Activated T-helper 1 cell treated with anti-CD3 and anti-CD28 coated beads, Interleukin-2, amount 50 U/mL, for 16 hours (primary cell): ENCODE measurements at places on chromosomes 2 and 18.

DNA sequence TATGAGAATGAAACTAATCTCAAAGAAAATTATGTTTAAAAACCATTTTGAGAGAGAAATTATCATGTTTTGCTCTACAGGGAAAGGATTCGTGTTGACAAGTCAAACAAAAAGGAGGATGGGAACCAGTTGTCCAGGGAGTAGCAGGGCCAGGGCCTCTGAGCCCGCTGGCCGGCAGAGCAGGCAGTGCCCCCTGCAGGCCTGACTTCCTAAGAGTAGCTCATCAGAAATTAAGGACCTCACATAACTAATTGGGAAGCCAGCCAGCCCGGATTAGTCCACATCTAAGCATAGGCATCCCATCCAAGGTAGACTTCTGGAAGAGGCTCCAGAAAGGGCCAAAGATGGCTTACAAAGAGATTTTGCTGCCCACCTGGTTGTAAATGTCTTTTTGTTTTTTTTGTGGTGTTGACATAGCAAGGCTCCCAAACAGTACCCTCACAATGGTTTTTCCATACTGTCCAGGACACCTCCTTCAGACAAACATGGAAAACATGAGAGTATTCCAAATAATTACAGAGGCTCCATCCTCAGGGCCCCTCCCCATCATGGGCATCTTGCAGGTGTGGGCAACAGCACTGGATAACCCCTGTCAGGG is 241.2 kb upstream of the TANK start:
- DNase-seq: peak; percentile 6

- DNase-seq: no peak
Measured at GRCh38 chr2:18771212-18771611, 181.8 kb upstream of the NT5C1B start.

GRCh38 chr2:223474893-223475292 is 127.3 kb downstream of the SCG2 start:
- no peak for DNase-seq

DNA sequence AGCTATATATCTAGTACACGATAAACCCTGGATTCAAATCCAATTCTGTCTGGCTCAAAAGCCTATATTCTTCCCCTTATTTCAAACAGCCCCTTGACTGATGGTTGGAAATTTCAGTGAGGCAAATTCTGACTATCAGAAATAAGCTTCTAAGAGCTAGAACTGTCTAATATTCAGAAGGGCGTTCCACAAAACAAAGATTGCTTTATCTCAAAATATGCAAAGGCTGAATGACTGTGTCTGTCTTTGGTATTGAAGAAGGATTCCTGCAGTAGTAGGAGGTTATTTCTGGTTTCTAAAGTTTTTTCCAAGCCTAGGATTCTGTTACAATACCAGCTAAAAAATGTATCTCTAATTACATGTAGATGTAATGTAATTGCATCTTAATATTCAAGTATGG is 31.1 kb downstream of the DRC1 start:
- DNase-seq: no peak

DNA sequence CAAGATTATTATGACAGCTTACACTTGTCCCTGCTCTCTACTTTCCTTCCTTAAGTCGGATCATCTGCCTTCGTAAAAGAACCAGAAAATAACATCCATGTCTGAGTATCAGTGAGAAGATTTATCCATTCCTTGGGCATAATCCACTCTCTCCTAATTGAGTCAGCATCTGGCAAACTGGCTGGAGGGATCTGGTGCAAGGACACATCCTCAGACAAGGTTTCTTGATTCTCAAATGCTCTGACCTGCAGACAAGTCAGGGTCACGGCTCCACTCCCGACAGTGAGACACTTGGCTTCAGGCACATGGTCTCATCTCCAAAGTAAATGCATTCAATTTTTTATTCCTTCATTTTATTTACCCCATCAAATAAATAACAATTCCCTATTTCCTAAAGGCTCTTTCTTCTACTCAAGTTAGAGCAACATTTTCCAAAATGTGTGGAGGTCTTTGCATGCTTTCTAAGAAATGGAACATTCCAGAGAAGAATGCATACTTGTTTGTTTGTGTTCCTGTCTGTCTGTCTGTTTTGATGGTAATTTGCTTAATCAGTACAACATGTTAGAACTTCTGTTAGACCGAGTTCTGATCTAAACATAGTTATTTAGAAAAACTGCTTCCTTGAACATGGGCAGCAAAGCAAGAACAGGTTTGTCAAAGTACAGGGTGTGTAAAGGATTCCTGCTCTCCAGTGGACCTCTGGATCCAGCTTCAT is 246.9 kb downstream of the IRS1 start:
- no peak for DNase-seq

- DNase-seq: no peak
Measured at GRCh38 chr2:99679518-99679917, 189.7 kb upstream of the REV1 start.

DNA sequence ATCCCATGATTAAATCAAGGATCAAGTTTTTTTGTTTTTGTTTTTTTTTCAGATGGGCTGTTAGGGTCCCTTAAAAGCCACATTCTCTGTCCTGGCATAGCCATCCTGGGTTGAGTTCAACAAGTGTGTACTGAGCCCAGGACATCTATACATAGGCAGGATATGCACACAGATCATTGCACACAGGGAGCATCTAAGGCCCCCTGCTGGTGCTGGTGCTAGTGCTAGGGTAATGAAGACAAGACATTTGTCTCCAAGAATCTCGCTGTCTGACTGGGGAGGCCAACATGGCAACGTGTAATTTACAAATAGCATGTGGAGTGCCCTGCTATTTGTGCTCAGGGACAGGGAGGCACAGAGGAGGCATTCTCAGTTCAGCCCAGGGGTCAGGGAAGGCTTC is 124.5 kb downstream of the VAPA start:
- DNase-seq: no peak

- DNase-seq: no peak
Measured at GRCh38 chr2:56014046-56014730, 90.6 kb upstream of the EFEMP1 start.

DNA sequence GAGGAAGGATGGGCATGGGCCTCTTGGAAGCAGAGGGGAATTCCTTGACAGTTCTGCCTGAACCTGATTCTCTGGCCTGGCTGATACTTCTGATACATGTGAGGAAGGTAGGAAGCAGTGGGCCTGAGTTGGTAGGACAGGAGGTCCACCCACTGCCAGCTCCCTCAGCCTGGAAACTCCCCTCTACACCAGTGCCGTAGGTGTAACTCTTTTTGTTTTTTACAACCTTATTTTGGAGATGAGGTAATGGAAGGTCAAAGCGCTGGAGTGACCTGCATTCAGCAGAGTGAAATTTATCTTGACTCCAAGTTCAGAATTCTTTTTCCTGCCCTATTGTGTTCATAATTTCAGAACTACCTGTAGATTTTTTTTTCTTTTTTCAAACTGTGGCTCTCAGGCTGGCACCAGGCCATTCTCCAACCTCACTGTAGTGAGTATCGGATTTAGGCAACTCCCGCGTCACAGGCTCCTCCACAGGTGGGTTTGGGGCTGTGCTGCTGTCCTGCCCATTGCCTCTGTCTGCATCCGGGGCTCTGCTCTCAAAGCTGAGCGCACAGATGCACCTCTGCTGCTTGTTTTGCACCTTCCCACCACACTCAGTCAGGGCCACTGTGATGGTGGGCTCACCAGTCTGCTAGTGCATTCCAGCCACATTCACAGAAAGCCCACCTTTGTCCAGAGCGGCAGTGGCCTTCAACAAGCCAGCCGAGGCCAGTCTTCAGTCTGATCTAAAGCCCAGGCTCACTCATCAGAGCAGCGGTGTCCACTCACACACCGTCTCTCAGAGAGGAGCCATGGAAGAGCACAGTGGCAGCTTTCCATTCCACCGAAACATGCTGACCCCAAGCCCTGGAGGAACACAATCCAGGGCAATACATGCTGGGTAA is 87.2 kb downstream of the UXS1 start:
- DNase-seq: no peak

GRCh38 chr2:33577084-33577483 is 22.0 kb downstream of the FAM98A start:
- no peak for DNase-seq

DNA sequence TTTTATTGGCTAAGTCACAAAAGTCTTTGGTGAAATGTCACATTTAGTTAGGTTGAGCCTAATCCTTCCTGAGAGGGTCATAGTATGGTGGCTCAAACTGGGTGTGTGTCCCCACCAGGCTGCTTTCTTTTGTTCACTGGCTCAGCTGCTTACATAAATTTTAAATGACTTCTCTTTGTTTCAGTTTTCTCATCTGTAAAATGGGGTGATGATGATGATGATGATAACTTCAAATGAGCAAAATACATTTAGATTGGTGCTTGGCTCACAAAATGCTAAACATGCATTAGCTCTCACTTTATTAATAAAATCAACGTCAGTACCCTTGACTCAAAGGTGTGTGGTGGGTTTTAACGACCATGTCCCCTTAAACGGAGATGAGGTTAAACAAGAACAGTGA is 7.2 kb upstream of the TAF1B start:
- DNase-seq: no peak

DNA sequence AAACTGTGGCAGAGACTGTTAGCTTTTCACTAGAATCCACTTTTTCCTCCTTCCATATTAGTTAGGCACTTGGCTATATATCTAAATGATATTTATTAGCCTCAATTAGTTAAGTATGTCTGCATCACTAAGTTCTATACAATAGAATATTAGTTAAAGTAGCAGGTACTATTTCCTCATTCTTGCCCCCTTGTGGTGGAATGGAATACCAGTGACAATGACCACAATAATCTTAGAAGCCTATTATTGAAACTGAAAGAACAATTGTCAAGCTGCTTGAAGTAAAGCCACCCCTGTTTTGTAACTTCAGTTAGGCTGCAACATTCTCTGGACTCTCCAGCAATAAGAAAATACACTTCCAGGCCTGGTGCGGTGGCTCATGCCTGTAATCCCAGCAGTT is 476.3 kb upstream of the VWC2L start:
- no peak for DNase-seq

DNA sequence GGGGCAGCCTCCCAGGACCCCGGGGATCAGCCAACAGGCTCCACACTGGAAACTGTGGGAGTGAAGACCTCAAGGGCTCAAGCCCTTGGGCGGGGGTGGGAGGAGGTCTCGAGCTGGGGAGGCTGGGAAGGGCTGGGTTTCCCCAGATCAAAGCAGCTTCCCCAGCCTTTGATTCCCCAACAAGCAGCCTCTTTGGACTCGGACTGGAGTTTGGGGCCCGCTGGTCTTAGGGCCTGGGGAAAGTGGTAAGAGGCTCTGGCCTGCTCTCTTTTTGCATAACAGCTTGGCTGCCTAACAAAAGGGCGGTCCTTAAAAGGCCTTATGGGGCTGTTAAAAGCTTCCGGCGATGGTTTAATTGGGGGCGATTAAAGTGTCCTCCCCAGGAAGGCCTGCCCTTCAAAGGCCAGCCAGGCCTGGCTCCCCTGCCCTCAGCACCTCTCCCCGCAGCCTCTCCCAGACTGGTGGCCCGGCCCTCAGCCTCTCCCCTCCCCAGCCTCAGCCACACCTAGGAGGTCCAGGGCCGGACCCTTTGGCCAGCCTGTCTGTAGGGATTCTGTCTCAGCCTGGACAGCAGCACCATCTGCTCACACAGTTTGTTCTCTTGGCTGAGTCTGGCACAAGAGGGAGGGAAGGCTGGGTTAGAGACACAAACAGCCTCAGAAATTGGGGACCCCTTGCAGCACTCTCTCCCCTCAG is 39.6 kb downstream of the ZFP36L2 start:
- DNase-seq: no peak

DNA sequence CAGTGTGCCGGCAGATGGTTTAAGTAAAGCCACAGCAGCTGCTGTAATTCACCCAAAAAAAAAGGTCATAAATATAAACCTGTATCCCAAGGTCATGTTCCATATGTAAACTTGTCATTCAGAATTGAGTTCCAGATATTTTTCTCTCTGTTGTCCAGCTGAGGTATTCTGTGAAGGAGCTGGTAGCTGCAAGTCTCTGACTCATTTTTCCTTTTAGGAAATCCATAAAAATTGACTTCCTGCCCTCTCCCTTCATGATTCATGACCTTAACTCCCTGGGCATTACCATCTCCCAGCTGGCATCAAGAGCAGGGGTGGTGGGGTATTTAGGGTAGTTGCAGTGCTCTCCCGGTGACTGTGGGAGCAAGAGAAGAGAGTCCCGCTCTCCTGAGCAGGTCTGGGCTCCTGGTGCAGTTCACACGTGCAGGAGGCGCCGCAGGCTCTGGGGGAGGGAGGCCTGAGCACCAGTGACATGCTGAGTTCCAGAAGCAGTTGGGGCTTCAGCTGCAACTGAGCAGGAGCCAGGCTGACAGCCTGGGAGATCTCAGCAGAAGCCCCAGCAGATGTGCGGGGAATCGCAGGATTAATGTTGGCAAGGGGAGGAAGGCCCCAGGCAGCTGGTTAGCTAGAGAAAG is 192.6 kb downstream of the MGAT5 start:
- no peak for DNase-seq

GRCh38 chr18:1483385-1483784 is 578.7 kb downstream of the ADCYAP1 start:
- no peak for DNase-seq

DNA sequence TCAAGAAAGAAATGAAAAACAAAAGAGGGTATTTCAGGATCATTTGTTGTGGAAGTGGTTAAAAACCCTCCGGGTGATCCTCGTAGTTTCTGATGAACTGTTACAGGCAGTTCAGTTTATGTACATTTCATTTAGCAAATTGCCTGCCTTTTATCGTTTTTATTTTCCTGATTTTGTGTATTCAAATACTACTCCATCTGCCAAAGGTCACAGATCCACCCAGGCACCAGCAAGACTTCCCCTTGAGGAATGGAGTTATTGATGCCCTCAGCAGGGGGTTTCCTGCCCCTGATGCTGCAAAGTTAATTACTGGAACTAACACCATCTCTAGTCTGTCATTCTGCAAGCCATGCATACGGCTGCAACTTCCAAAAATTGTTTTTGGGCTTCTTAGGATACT is 641.9 kb downstream of the SLC4A3 start:
- DNase-seq: no peak

DNA sequence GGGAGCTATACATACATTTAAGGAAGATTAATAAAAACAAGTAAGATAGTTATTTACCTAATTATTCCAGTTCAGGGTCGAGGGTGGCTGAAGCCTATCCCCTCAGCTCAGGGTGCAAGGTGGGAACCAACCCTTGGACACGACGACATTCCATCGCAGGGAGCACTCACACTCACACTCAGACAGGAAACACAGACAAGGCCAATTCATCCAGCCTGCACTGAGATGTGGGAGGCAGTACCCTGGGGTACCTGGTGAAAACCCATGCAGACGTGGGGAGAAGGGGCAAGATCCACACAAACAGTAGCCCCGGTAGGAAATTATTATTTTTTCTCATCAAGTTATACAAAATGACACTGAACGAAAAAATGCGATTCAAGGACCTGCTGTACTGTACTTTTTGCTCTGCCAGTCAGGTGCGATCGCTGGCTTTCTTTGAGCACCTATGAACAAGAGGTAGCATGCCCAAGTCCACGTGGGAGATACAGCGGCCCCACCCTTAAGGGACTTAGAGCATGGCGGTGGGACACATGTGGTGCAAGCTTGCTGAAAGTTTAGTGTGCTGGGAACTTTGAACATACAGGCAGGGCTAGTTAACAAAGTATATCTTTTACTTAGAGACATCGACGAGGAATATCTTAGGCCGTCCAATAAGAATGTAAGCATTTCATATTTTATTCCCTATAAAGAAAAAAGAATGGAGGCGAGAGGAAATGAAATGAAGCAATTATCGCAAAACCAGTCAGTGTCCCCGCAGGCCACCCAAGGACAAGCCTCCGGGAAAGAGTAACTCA is 624 bp downstream of the METTL8 start:
- no peak for DNase-seq

GRCh38 chr18:51724790-51725721 is 527.6 kb upstream of the MEX3C start:
- no peak for DNase-seq

GRCh38 chr2:56185101-56185581 is 1.4 kb downstream of the CCDC85A start:
- DNase-seq: no peak

GRCh38 chr18:58157237-58157636 is 113.2 kb downstream of the NEDD4L start:
- DNase-seq: no peak
